ENCODE measurements at places on chromosomes 5 and 9.

- H3K27me3 ChIP-seq, result no peaks in the 10 kb centered on the region
- no peaks in the 10 kb centered on the region for H3K4me1 ChIP-seq
- H3K4me3 ChIP-seq, result no peak overlapping the region
- no peak for DNase-seq
Measured at GRCh38 chr5:59416451-59416850, 477.1 kb downstream of the PDE4D start.

- DNase-seq, result no peak
- H3K36me3 ChIP-seq, result no peaks in the 10 kb centered on the region
- no peaks in the 10 kb centered on the region for H3K27me3 ChIP-seq
- H3K4me3 ChIP-seq, result no peak overlapping the region
- H3K4me1 ChIP-seq, result no peaks in the 10 kb centered on the region
- H3K27ac ChIP-seq, result no peak overlapping the region
Measured at GRCh38 chr5:126793097-126793496, 16.2 kb downstream of the LMNB1 start.

DNA sequence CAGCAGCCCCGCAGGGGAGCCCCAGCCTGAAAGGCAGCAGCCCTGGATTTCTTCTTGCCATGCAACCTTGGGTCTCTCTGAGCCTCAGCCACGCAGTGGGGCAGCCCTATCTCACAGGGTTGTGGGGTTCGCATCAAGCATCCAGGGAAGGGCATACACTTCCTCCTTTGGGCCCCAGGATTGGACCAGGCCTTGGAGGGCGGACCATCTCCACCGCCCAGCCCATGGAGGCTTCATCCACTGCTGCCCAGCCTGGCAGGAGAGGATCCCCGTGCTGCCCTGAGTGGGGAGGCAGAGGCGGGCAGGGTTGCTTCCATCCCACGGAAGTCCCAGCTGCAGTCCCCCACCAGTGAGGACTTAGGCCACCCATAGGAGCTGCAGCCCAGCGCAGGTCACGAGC, 5.3 kb downstream of the ADAMTS2 start:
- no peak for DNase-seq
- no peak overlapping the region for H3K4me3 ChIP-seq
- peaks cover 10% of the 10 kb centered on the region for H3K27me3 ChIP-seq
- H3K36me3 ChIP-seq, result no peaks in the 10 kb centered on the region

GRCh38 chr5:125333416-125333815, 587.0 kb upstream of the ZNF608 start:
- H3K4me1 ChIP-seq, result no peaks in the 10 kb centered on the region
- no peak overlapping the region for H3K27ac ChIP-seq
- no peaks in the 10 kb centered on the region for H3K27me3 ChIP-seq
- no peaks in the 10 kb centered on the region for H3K36me3 ChIP-seq

DNA sequence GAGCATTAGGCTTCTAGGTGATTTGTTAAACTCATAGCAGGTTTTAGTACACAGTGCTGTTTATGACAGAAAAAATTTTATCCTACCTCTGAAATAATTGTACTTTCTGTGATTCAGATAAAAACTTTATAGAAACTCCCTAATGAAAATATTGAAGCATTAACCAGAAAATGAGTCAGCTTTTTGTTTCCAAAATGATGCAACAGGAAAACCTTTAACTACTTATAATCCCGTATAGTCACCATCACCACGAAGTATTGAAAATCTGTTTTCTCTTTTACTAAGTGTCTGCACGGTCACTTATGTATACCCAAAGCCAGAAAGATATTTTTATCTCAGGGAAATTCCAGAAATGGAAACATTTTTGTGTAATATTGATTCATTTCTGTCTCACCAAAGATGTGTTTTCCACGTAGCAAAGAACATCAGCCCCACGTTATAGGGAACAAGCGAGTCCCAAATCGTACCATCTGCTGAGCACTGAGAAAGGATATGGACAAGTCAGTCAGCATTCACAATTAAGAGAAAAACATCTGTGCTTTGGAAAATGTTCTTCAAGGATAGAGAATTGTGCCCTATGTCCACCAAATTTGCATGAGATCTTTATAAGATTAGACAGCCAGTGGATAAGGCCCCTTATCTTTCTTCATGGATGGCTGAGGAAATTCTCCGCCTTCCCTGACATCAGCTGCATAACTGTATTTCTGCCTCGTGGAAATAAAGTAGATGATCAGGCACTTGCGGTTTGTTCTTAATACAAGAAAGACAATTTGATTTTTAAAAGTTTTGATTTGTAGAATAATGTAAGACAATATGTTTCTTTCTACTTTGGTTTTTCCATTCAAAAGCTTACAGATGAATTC, 41.9 kb downstream of the TNFAIP8 start:
- no peaks in the 10 kb centered on the region for H3K4me1 ChIP-seq
- no peak for DNase-seq
- no peak overlapping the region for H3K27ac ChIP-seq

DNA sequence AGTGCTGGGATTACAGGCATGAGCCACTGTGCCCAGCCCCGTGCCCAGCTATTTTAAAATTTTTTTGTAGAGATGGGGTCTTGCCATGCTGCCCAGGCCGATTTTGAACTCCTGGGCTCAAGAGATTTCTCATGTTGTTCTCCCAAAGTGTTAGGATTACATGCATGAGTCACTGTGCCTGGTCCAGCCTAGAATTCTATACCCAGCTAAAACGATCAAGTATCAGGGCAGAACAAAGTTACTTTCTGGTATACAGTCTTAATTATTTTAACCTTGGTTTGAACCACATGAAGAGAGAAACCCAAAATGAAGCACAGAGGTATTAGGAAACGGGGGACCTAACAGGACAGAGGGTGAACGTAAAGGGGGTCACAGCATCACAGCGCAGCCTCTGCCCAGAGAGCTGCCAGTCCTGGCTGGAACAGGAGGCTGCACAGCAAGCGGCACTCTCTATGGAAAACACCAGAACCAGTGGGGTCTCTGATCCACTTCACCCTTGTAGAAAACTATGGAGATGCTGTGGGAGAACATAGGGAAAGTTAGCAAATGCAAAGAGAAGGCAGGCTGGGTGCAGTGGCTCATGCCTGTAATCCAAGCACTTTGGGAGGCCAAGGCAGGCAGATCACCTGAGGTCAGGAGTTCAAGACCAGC, 10.2 kb downstream of the SQSTM1 start:
- no peaks in the 10 kb centered on the region for H3K27me3 ChIP-seq
- peaks cover 30% of the 10 kb centered on the region for H3K36me3 ChIP-seq
- no peak overlapping the region for H3K27ac ChIP-seq
- no peak for DNase-seq

- no peak for DNase-seq
- no peaks in the 10 kb centered on the region for H3K27me3 ChIP-seq
- H3K4me3 ChIP-seq, result no peak overlapping the region
- no peaks in the 10 kb centered on the region for H3K36me3 ChIP-seq
- no peak overlapping the region for H3K27ac ChIP-seq
- no peaks in the 10 kb centered on the region for H3K4me1 ChIP-seq
Measured at GRCh38 chr5:9283473-9283872, 262.4 kb downstream of the SEMA5A start.

DNA sequence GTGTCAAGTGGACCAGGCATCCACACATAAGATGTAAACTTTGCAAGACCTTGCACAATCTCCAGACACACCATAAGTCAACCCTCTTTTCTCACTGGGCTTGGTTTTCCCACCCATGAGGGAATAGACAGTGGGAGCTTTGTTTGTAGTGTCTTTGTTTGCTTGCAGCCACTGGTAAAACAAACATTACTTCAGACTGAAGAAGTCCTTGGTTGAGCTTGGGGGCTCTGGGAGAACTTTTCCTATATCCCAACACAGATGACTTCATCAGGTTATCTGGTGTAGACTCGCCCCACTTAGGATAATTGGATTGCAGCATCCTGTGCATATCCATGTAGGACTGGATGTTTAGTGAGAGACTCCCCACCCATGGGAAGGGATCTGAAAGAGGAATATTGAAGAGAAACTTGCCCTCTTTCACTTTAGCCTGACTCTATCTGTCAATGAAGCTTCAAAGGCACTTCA, 11.5 kb upstream of the ADGRV1 start:
- no peak overlapping the region for H3K4me3 ChIP-seq
- no peaks in the 10 kb centered on the region for H3K27me3 ChIP-seq
- H3K36me3 ChIP-seq, result no peaks in the 10 kb centered on the region
- H3K27ac ChIP-seq, result no peak overlapping the region

DNA sequence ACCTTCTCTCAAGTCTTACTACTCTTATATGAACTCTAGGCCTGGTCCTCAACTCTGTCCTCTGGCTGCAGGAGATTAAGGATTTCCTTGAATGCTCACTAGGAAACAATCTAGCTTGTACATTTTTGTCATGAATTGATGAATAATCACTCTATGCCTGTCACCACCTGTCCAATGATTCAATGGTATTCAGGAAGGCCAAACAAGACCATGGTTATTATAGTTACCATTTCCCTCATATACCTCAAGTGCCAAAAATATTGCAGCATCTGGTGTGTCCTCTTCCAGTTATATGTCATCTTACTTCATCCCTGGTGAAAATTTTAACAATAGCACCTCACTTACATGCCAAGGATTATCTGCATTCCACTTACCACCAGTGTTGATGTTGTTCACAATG, 179.0 kb upstream of the MOCS2 start:
- H3K4me3 ChIP-seq, result no peak overlapping the region
- no peaks in the 10 kb centered on the region for H3K4me1 ChIP-seq
- DNase-seq, result no peak
- no peaks in the 10 kb centered on the region for H3K27me3 ChIP-seq
